ENCODE measurements at places on chromosomes 3 and 15. TPM values are rescaled to one million over a fixed set of nuclear protein-coding genes. Genes with fewer than 3 reads are reported as not detected.

- H3K4me1 ChIP-seq, result peaks cover 5% of the 10 kb centered on the region
- no peak for DNase-seq
- no peak overlapping the region for H3K4me3 ChIP-seq
- H3K36me3 ChIP-seq, result peaks cover 42% of the 10 kb centered on the region
Measured at GRCh38 chr3:32481791-32482631, 20.6 kb downstream of the CMTM6 start.

GRCh38 chr15:57146506-57147201 is 228.2 kb downstream of the TCF12 start:
- no peak for DNase-seq
- H3K36me3 ChIP-seq, result peaks cover 12% of the 10 kb centered on the region
- H3K27ac ChIP-seq, result peak overlapping the region; percentile 89
- no peak overlapping the region for H3K4me3 ChIP-seq
- H3K27me3 ChIP-seq, result no peaks in the 10 kb centered on the region

DNA sequence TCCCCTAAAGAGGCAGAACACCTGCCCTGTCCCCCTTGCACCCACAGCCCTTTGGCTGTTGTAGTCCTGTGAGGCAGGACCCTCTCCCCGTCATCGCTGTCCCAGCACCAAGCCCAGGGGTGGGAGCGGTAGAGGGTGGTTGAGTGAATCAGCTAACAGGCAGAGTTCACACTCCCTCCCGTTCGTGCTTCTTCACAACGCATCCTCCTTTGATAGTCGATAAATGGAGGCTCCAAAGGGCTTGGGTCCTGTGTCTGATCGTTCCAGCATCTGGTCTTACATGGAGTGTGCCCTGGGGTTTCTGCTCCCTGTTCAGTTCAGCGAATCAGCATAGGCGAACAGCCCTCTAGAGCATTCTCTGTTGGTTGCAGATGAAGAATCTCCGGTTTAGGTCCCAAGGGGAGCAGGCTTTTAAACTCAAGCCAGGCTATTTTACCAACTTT is 820 bp upstream of the HMCES start:
- H3K27me3 ChIP-seq, result no peaks in the 10 kb centered on the region
- peak overlapping the region; percentile 97 for H3K27ac ChIP-seq
- DNase-seq, result no peak
- peaks cover 31% of the 10 kb centered on the region for H3K36me3 ChIP-seq

GRCh38 chr3:123883701-123884202 is 380 bp downstream of the MYLK start:
- DNase-seq, result no peak
- no peaks in the 10 kb centered on the region for H3K36me3 ChIP-seq
- H3K4me1 ChIP-seq, result peaks cover 7% of the 10 kb centered on the region
- H3K27ac ChIP-seq, result no peak overlapping the region

GRCh38 chr3:114290911-114291901 is 2.6 kb upstream of the TIGIT start:
- no peaks in the 10 kb centered on the region for H3K36me3 ChIP-seq
- H3K27me3 ChIP-seq, result peaks cover 8% of the 10 kb centered on the region

The GRK7 gene
- total RNA-seq, result 0.11 TPM

The SLC27A2 gene
- total RNA-seq, result 3.2 TPM

- H3K27ac ChIP-seq, result no peak overlapping the region
- H3K4me3 ChIP-seq, result no peak overlapping the region
- H3K27me3 ChIP-seq, result no peaks in the 10 kb centered on the region
- H3K4me1 ChIP-seq, result peaks cover 7% of the 10 kb centered on the region
- no peaks in the 10 kb centered on the region for H3K36me3 ChIP-seq
Measured at GRCh38 chr15:49814709-49815108, 193.9 kb downstream of the DTWD1 start.

- peaks cover 7% of the 10 kb centered on the region for H3K4me1 ChIP-seq
- no peak overlapping the region for H3K4me3 ChIP-seq
- no peak for DNase-seq
- H3K27me3 ChIP-seq, result peaks cover 20% of the 10 kb centered on the region
- no peaks in the 10 kb centered on the region for H3K36me3 ChIP-seq
Measured at GRCh38 chr15:81398910-81399551, 25.0 kb upstream of the TMC3 start.

The CSNK1G1 gene
- 27.1 TPM for total RNA-seq

All from mesothelial cell of epicardium (in vitro differentiated cells).